Heart left ventricle (tissue), 16 donors: ENCODE measurements at places on chromosomes 16 and 17. TPM values are rescaled to one million over a fixed set of nuclear protein-coding genes. Genes with fewer than 3 reads are reported as not detected.

Gene TMEM101
- total RNA-seq = 14.5 TPM

- H3K36me3 ChIP-seq = peaks cover 50% of the 10 kb centered on the region
- H3K27me3 ChIP-seq = no peaks in the 10 kb centered on the region
- H3K27ac ChIP-seq = no peak overlapping the region
- H3K4me1 ChIP-seq = no peaks in the 10 kb centered on the region
Observed at GRCh38 chr16:27634779-27635178, 84.8 kb downstream of the KATNIP start.

GRCh38 chr16:73047221-73047535 lies 750 bp downstream of the ZFHX3 start:
- H3K4me1 ChIP-seq = peaks cover 49% of the 10 kb centered on the region
- H3K27ac ChIP-seq = peak overlapping the region; percentile 92
- H3K36me3 ChIP-seq = no peaks in the 10 kb centered on the region
- no peaks in the 10 kb centered on the region for H3K27me3 ChIP-seq
- H3K4me3 ChIP-seq = peak overlapping the region; percentile 80
- no peak for DNase-seq

GRCh38 chr17:975371-975915 lies 4.1 kb downstream of the NXN start:
- H3K4me1 ChIP-seq = peaks cover 40% of the 10 kb centered on the region
- H3K27me3 ChIP-seq = no peaks in the 10 kb centered on the region
- no peak overlapping the region for H3K4me3 ChIP-seq
- no peak for DNase-seq

- no peak overlapping the region for H3K27ac ChIP-seq
- no peak for DNase-seq
- H3K36me3 ChIP-seq = no peaks in the 10 kb centered on the region
- no peaks in the 10 kb centered on the region for H3K4me1 ChIP-seq
Observed at GRCh38 chr16:75841517-75841916, 115.2 kb upstream of the CPHXL start.
